Fibroblast of skin of right quadriceps (primary cell): ENCODE measurements at places on chromosomes 4 and X.
A peak's percentile ranks its signal among the peaks of the same experiment; 100 is the strongest.

DNA sequence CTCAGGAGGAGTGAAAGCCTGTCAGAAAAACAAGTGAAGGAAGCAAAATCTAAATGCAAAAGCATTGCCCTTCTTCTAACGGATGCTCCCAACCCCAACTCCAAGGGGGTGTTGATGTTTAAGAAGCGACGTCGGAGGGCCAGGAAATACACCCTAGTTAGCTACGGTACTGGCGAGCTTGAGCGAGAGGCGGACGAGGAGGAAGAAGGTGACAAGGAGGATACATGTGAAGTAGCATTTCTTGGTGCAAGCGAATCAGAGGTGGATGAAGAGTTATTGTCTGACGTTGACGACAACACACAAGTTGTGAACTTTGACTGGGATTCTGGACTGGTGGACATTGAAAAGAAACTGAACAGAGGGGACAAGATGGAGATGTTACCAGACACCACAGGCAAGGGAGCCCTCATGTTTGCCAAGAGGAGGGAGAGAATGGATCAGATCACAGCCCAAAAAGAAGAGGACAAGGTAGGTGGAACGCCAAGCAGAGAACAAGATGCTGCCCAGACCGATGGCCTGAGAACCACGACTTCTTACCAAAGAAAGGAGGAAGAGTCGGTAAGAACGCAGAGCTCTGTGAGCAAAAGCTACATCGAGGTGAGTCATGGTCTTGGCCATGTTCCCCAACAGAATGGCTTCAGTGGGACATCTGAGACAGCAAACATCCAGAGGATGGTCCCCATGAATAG lies 105.6 kb upstream of the MYOZ2 start:
- no peak for DNase-seq

DNA sequence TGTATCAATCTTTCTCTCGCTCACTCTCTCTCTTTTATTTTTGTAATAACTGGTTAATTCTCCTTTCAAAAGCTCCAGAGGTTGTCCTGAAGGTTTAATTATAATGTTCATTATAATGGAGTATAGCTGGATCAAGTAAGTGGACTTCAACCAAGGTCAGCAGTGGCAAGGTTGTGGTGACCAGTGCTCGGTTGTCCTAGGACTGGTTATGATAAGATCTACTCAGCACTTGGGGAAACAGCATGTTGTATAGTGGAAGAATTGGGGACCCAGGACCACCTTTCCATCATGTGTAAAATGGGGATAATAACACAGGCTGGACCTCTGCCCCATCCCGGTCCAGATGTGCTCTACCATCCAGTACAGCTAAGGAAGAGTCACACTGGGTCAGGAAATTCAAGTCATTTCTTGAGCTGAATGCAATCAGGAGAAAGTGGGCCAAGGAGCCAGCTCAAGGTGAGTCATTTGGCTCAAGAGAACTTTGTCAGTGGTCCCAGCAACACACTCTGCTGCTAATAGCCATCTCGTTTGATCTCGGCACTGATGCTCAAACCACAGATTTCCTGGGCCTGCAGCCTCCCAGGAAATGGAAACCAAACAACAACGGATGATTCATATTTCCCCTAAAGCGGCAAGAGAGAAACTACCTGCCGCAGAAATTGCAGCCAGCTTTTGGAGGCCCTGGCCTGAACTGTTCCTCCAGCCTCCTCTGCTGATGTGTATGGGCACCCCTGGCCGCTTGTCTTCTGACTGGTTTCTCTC lies 123.6 kb upstream of the RBPJ start:
- DNase-seq, result peak; percentile 91

GRCh38 chr4:1576961-1577821 lies 106.9 kb downstream of the FAM53A start:
- no peak for DNase-seq

DNA sequence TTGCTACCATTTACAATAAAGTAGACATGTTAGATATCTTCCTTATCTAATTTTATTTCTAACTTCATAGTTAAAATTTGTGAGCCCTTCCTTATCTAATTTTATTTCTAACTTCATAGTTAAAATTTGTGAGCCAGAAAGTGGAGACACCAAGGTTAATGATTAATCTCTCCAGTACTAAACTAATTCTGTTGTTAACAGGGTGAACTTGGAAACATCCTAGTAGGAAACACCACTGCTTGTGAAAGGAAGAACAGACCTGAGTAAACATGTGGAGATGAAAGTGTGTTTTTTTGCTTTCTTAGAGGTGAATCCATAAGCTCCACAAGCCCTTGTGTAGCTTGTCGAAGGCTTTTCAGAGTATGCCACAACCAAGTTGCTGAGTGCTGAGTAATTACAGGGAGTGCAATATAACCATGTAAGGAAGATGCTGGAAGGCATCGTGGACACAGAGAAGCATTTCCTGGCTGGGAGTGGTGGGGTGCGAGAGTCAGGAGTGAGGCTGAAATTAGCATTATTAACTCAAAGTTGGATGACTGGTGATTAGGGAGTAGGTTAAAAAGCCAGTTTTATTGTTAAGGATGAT lies 118.6 kb upstream of the NEIL3 start:
- DNase-seq, result peak; percentile 66

- DNase-seq, result peak; percentile 73
Measured at GRCh38 chr4:185165605-185166063, 22.6 kb downstream of the SLC25A4 start.

DNA sequence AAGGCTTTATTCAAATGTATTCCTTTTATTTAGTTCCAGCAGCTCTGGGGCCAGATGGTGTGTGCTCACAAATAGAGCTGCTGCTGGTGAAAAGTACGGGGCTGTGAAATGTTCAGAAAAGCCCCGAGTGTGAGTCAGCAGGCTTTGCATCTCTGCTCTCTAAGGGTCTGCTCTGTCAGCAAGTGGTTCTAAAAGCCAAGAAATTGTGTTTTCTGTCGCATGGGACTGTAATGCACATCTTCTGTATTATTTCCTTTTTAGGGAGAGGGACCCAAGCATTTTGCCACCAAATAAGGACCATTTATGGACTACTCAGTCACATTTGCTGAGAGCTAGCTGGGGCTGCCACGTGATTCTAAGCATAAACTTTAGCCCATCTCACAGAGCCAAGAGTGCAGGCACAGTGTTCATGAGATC lies 82.9 kb upstream of the NHS start:
- peak; percentile 35 for DNase-seq

DNA sequence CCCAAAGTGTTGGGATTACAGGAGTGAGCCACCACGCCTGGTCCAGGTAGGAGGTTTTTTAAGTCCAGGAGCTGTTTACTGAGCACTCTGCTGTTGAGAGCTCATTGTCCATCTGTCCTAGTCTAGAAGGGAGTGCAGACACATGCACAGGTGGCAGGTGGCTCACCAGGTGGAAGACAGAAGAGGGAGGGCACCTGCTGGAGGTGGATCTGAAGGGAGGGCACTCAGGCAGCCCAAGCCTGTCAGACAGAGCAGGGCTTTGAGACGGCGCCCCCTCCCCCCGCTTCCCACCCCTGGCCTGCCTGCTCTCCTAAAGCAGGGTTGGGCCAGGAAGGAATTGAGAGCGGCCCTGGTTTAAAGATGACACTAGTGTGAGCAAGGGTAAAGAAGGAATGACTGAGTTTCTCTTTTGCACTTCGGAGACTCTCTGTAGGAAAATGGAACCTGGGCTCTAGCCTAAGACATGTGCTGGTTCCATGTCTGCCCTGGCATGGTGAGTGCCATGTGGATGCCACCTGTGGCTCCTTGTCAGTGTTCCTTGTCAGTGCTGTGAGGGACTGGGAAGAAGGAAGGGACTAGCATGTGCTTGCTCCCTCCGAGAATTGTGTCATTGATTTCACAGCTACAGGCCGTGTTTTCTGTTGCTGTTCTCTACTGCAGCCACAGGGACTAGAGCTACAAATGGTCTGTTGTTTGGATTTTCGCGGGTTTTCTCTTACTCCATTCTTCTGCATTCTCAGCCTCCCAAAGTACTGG lies 108.6 kb downstream of the TNIP2 start:
- DNase-seq, result no peak

DNA sequence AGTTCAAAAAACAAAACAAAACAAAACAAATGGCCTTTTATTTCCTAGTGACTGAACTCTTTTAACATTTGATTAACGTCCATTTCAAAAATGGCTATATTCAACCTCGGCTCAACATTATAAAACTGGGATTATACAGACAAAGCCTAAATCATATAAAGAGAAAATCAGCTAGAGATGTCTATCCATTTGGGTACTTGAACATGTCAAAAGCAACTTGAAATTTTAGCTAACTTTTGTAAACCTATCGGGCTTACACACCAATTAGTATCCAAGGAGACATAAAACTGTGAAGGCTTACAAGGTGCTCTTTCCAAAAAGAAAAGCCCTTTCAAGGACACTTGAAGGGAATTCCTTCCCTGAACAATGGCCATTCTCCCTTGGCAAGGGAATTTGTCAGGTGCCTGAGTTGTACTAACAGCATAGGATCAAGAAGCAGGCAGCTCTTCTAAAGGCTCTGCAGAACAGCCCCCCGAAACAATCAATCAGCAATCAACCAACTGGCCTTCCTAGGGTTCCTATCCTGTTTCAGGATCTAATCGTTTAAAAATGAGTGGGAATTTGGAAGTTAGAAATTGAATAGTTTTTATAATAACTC lies 633.7 kb upstream of the HTR2C start:
- no peak for DNase-seq

DNA sequence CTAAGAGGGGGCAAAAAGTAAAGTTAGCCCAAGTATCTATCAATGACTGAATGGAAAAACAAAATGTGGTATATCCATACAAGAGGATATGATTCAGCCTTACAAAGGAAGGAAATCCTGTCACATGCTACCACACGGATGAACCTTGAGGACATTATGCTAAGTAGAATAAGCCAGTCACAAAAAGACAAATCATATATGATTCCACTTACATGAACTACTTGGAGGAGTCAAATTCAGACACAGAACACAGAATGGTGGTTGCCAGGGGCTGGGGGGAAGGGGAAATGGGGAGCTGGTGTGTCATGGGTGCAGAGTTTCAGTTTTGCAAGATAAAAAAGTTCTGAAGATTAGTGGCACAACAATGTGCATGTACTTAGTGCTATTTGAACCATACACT lies 101.8 kb downstream of the SH3KBP1 start:
- DNase-seq, result no peak

DNA sequence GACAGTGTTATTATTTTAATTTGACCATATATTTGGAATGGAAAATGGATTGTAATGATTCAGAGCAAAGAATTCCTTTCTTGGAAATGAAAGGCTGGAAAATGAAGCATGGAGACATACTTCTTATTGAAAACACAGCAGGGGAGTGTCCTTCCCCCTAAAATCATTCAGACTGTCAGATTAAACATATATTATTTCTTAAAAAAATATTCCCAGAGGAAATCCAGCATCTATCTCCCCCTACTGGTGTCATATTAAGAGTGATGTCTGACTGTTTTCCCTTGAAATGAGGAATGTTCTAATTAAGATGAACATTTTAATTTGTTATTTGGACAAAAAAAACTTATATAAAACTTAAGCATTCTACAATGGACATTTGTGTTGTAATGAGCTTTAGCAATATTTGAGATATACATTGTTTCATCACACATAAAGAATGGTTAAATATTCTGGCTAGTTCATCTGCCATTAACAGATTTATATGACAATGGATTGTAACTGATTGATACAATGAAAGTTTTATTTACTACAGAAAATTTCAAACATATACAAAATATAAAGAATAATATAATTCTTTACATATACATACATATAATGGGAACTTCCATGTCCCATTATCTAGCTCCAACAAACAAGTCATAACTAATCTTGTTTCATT lies 264.6 kb downstream of the SPRY1 start:
- DNase-seq, result peak; percentile 36

GRCh38 chr4:106587558-106587957 lies 219.0 kb upstream of the GIMD1 start:
- DNase-seq, result peak; percentile 79

- no peak for DNase-seq
Measured at GRCh38 chr4:1187182-1187581, 14.8 kb upstream of the SPON2 start.

DNA sequence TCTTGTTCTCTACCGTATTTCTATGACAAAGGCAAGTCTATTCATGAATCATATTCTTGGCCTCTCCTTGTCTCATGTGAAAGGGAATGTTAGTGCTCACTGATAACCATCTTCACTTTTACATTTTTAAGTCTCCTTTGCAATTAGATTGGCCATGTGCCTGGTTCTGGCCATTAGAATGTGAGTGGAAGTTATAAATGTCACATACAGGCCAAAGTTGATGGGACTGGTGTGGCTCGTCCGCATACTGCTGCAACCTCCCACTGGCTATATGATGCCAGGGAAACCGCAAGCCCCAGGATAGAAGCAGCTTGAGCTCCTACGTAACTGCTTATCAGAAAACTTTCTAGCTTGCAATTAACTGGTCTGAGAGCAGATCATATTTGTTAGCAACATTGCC lies 86.1 kb downstream of the MAGEC1 start:
- no peak for DNase-seq

- no peak for DNase-seq
Measured at GRCh38 chrX:24610516-24610915, 36.6 kb downstream of the PCYT1B start.

DNA sequence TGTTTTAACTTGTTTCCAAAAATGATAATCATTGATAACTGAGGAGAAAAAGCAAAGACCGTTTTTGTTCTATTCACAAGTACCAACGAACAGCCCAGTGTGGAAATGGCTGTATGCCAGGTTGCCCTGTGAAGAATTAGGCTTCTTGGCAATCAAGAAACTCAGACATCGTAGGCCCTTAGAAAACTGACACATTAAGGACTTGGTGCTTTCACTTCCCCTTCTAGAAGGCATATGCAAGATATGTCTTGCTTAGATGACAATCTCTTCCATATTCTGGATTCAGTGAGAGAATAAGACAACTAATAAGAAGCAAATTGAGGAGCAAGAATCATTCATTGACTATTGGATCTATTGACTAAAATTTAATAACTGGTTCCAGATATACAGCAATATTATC lies 56.6 kb downstream of the ANAPC10 start:
- no peak for DNase-seq

- DNase-seq, result no peak
Measured at GRCh38 chrX:118126286-118126685, 9.7 kb upstream of the KLHL13 start.

DNA sequence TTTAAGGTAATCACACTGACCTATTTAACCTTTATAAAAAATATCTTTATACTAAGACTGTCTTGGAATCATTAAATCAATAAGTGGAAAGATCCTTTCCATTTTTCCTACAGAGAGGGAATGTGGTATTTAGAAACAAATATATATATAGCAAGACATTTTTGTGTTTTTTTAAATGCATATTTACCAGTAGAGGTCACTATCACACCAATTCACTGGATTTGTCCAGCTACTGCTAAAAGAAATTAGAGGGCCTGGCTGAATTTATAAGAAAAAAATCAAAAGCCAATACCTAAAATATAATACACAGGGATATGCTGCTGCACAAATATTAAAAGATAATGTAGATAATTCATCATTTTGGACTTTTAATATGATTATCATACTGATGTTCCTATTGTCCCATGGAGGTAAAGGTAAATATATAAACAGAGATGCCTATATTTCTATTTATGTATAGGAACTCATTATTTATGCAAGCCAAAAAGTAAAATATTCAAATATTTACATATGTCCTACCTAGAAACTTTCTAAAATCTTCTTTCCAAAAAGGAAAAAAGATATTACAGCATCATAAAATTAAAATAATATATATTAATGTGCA lies 69.5 kb downstream of the PDE5A start:
- DNase-seq, result peak; percentile 58

- DNase-seq, result no peak
Measured at GRCh38 chr4:833156-833555, 7.2 kb upstream of the CPLX1 start.
